Tibial nerve (tissue), 4 donors: ENCODE measurements at places on chromosomes 6 and 20. TPM values are rescaled to one million over a fixed set of nuclear protein-coding genes. Genes with fewer than 3 reads are reported as not detected.

GRCh38 chr20:54596651-54597050 lies 121.3 kb downstream of the DOK5 start:
- no peak for DNase-seq

The LZTS3 gene
- total RNA-seq = 21.6 TPM

DNA sequence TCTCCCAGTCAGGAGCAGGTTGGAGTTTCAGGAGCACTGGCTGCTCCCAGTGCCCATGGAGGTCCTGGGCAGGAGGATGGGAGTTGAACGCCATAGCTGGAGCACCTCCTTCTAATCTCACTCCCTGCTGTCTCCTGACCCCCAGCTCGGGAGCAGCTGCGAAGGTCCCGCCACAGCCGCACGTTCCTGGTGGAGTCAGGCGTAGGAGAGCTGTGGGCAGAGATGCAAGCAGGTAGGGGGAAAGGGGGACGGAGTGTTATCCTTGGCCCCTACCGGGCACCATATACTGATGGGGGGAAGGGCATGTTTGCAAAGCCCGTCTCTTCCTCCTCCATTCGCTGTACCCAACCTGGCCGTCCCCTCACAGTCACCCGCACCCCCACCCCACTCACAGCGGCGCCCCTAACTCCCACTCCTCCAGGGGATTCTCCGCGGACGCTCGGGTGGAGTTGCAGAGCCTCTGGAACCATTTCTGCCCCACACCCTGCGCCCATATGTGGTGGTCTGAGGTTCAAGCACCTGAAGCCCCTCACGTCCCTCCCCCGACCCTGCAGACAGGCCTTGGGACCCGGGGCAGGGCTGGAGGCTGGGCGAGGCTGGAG lies 16.7 kb downstream of the HSPA12B start:
- DNase-seq = no peak

- no peak for DNase-seq
Measured at GRCh38 chr6:117396228-117396627, 29.5 kb downstream of the ROS1 start.

DNA sequence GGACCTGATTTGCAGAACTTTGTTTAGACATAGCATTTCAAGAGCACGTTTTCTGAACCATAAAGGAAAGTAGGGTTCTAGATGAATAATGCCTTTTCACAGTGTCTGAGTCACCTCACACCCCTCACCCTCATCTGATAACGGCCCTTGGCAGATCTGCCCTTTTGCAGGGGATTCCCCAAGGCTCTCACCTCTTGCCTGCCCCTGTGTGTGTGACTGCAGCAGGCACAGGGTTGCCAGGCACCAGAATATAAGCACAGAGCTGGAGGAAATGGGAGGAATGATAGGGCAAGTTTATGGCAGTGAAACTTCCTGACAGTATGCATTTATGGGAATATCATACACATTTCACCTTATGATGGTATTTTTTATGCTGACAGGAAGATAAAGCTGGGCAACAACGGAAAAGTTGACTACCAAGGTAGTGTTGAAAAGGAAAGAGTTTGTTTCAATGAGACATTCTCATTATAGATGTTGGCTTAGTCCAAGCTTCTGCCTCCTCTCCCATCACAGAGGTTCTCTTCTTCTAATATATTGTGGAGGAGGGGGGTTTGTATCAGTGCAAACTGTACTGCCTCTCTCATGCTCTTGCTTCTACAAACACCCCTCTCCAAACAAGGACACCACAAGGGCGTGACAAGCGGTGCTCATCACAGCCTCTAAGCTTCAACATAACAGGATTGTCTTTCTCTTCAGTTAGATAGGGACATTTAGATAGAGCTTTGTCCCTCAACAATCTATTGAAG lies 101.5 kb upstream of the BACH2 start:
- DNase-seq = no peak

The OR2B6 gene
- not detected for total RNA-seq

The KIF25 gene
- not detected for total RNA-seq

The SAMD5 gene
- total RNA-seq = 2.5 TPM

DNA sequence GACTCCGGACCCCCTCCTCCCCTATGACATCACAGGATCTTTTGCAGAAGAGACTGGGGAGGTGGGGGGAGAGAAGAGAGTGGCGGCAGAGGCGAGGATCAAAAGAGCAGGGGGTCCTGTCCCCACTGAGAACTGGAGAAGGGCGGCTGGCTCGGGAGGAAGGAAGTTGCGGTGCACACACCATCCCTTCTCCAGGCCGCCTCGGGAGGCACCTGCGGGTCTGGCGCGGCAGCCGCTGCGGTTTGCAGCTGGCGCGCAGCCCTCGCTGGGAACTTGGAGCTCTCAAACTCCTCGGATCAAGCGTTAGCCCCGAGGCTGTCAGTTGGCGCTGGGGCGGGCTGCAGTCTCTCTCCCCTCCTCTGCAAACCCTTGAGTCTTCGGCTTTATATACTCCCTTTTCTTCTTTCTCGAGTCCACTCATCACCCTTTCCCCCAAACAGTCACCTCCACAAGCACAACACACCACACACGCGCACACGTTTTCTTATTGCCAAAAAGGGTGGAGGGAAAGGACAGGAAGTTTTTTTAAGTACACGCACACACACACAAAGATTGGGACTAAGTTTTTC lies 180.7 kb downstream of the TBXT start:
- no peak for DNase-seq

DNA sequence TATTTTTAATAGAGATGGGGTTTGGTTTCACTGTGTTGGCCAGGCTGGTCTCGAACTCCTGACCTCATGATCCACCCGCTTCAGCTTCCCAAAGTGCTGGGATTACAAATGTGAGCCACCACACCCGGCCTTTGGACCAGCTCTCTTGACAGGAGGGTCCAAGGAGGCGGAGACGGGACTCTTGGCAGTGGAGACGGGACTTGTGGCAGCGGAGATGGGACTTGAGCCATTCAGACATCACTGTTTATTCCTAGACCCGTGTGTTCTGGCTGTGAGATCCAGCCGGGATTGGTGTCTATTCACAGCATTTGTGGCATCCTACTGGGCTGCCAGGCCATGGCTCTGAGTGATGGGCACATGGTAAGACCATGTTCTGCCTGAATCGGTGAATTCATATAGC lies 25.6 kb downstream of the PRPF6 start:
- no peak for DNase-seq

The SERPINB1 gene
- total RNA-seq = 24.7 TPM

DNA sequence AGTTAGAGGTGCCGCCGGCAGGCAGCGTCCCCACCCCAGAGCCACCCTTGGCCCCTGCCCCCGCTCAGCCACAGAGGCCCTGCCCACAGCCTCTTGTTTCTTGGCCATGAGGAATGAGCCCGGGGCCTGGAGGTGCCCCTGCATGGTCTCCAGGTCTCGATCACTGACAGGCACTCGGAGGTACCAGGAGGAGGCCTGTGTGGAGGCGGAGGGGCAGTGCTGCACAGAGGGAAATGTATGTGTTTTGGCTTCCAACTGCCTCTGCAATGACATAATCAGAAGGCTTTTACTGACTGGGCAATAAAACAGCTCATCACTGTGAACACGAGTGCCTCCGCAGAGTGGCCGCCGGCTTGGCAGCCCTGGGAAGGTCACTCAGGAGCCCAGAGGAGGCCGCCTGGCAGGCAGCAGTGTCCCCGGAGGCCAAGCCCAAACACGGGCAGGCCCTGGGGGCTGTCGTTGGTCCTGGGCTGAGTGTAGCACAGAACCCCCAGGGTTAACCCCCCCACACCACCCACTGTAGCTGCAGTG lies 61.1 kb upstream of the GATA5 start:
- DNase-seq = no peak

The LHFPL5 gene
- not detected for total RNA-seq

DNA sequence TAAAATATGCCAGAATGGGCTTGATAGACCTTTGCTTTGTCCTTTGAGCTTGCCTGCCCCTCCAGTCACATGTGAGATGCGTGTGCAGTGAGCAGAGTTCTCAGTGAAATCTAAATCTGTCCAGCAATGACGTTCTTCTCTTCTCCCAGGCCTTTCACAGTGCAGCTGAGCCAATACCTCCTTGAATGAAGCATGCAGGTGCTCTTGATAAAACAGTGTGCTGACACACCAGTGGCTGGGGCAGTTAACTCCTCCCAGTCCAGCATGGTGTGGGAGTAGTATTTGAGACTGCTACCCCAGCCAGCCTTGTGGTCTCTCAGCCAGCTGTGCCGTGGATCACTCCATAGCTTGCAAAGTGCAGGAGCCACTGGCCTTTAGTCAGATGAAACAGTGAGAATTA lies 240.5 kb downstream of the FARS2 start:
- DNase-seq = no peak

The ALDH5A1 gene
- 11.4 TPM for total RNA-seq

GRCh38 chr6:122020588-122021264 lies 378.7 kb upstream of the HSF2 start:
- DNase-seq = no peak

DNA sequence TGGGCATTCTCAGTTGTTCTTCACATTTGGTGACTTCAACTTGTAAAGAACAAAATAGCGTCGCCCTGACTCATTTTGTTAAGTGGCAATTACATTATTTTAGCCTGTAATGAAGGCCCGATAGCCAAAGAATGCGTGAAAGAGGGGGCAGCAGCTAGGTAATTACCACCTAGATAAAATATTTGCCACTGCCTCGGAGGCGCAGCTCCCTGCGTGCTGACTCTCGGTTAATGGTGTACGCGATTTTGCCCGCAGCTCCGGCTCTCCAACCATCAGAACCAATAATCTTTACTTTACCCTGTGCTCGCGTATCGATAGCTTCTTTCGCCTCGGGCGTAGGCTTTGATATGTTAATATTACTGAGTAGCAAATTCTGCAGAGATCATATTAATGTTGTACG lies 8.7 kb downstream of the TFAP2D start:
- no peak for DNase-seq

DNA sequence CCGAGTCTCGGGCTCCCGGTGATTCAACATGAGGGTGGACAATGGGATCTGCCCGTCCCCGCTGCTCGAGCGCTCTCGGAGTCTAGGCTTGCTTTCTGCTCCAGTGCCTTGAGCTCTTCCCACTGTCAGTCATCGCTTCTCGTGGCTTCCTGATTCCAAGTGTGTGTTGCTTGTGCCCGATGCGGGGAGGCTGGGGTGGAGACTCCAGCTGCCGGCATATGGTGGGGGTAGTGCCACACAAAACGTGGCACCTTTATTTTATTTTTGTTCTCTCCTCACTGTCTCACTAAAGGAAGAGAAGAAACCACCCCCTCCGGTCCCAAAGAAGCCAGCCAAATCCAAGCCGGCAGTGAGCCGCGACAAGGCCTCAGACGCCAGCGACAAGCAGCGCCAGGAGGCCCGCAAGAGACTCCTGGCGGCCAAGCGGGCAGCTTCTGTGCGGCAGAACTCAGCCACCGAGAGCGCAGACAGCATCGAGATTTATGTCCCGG lies 14.8 kb upstream of the MYL9 start:
- DNase-seq = no peak

GRCh38 chr6:72974276-72974675 lies 251.0 kb downstream of the KHDC1L start:
- DNase-seq = no peak

- no peak for DNase-seq
Measured at GRCh38 chr6:21953831-21954801, 342.7 kb downstream of the PRL start.

DNA sequence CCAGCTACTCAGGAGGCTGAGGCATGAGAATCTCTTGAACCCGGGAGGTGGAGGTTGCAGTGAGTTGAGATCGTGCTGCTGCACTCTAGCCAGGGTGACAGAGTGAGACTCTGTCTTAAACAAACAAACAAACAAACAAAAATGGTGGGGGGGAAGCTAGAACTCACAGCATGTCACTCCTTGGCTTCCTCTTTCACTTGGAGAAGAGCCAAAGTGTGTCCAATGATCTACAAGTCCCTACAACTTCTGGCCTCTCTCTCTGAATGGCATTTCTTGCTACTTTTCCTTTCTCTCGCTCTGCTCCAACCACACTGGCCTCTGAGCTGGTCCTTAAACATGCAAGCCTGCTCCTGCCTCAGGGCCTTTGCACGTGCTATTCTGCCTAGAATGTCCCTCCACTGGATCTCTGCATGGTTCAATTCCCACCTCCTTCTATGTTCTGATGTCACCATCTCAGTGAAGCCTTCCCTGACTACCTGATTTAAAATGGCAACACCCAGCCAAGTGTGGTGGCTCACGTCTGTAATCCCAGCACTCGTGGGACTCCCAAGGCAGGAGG lies 8.1 kb downstream of the TLDC2 start:
- no peak for DNase-seq

DNA sequence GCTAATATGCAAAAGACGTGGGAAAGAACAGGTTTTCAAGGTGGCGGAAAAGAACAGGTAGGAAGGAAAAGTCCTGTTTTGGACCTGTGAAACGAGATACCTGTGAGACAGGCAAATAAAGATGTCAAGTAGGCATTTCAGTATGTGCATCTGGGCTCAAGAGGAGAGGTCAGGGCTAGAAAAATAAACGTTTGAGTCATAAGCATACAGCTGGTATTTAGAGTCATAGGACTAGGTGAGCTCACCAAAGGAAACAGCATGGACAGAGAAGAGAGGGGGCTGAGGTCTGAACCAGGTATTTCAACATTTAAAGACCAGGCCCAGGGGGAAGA lies 14.9 kb downstream of the MTFR2 start:
- no peak for DNase-seq

DNA sequence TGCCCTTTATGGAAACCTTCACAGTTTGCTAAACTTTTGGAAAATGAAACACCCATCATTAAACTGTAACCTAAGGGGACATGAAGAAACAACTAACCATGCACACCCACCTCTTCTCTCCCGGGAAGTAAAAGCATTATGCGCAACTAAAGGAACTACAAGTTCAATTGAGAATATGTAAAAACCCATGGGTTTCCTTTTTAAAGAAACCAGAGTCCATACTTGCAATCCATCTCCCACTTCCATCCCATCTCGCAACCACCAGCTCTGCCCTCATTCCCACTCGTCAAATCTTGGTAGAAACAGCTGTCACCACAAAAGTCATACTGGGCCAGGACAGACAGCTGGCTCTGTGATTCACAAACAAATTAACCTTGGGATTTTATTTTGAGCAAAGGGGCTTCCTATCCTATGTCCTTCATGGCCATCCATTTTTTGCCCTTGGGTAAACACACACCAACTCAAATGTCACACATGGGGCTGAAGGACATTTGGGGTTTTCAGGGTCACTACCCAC lies 81.5 kb downstream of the HAO1 start:
- DNase-seq = no peak

The SLC17A3 gene
- not detected for total RNA-seq
